ENCODE measurements at places on chromosomes 13 and 19.

DNA sequence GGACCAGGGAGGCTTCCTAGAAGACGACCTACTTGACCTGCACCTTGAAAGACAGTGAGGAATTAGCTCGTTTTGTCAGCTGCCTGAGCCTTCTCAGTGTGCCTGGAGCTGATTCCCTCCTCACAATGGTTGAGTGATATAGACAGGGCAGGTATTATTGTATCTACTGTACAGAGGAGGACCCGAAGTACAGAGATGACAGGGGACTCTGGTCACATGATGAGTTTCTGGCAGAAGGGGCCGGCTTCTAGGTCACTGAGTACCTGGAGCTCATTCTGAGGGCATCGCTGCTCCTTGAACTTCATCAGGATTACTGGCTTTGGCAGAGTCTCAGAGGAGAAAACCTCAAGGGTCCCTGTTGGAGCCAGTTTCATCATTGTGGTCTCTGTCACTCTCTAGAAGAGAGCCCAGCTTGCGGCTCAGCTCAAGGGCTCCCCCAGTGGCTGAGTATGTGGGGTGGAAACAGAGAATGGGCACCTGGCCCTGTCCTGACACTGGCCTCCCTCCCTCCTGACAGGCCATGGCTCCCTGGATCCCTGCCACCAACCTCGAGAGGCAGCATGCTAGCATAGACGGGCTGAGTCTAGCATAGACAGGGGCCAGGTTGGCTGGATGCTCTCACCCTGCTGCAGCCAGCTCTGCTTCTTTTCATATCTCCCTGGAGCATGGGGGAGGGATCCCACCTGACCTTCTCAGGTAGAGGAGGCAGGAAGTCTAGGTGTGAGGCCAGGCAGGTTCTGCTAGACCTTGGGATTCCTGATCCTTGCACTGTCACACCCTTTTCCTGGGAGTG, 38.7 kb downstream of the NFIX start:
- no peak for DNase-seq

DNA sequence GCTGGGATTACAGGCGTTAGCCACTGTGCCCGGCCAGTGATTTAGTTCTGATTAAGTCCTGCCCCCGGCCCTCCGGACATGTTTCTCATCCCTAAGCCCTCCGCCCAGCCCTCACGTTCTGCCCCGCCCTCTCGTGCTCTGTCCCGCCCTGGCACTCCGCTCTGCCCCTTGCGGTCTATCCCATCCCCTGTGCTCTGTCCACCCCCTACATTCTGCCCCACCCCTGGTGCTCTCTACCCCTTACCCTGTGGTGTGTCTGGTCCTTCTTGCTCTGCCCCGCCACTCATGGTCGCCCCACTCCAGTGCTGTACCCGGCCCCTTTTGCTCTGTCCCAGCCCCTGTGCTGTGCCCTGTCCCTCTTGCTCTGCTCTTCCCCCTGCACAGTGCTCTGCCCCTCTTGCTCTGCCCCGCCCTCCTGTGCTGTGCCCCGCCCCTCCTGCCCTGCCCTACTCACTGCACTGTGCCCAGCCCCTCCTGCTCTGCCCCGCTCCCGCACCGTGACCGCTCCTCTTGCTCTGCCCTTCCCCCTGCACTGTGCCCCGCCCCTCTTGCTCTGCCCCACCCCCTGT, 3.0 kb downstream of the GTPBP3 start:
- DNase-seq, result no peak

DNA sequence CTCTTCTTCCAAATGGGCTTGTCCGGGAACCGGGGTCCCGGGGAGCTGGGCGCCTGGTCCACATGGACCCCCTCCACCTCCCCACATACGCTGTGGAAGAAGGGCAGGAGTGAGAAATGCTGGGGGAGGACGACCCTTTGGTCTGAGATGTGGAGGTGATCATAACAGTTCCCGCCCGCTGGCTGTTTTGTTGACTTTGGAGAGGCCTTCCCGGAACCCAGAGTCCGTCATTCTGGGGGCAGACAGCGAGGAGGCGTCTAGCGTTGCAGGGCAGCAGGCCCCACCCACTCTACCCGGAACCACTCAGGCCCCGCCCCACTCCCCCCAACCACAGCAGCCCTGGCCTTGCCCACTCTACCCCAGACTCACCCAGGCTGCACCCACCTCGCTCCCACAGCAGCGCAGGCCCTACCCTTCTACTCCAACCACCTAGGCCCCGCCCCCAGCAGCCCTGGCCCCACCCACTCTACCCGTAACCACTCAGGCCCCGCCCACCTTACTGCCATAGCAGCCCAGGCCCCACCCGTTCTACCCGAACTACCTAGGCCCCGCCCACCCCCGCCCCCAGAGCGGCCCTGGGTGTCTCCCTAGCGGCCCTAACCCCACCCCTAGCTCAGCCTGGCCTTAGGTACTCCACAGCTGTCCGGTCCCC, 7.1 kb downstream of the GPR108 start:
- DNase-seq, result no peak

DNA sequence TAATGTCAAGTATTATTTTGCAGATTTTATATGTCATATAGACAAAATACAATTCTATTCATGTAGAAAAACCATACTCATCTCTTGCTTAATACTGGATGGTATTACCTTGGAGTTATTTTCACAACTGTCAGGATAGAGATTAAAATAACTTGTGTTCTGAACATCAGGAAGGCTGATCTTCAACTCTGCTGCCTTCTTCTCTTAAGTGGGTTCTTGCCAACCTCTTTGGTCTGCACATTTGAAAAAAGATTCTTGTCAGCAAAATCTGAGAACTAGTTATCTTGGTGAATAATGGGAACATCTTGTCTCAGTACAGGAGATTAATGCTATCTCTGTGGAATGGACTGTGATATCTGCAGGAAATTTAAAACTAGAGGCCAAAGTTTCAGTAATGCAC, 95.2 kb upstream of the FAM216B start:
- no peak for DNase-seq

GRCh38 chr13:104086210-104086609, 1020.0 kb upstream of the SLC10A2 start:
- no peak for DNase-seq

DNA sequence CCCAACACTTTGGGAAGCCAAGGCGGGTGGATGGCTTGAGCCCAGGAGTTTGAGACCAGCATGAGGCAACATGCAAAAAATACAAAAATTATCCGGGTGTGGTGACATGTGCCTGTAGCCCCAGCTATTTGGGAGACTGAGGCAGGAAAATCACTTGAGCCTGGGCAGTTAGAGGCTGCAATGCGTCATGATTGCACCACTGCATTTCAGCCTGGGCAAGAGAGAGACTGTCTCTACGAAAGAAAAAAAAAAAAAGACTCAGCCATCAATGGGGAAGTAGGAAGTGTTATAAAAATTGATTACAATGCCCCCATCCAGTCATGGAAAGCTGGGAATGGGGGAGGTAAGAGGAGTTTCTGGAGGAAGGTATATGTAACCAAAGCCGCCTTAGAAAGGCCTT, 5.4 kb downstream of the TYK2 start:
- DNase-seq, result no peak

DNA sequence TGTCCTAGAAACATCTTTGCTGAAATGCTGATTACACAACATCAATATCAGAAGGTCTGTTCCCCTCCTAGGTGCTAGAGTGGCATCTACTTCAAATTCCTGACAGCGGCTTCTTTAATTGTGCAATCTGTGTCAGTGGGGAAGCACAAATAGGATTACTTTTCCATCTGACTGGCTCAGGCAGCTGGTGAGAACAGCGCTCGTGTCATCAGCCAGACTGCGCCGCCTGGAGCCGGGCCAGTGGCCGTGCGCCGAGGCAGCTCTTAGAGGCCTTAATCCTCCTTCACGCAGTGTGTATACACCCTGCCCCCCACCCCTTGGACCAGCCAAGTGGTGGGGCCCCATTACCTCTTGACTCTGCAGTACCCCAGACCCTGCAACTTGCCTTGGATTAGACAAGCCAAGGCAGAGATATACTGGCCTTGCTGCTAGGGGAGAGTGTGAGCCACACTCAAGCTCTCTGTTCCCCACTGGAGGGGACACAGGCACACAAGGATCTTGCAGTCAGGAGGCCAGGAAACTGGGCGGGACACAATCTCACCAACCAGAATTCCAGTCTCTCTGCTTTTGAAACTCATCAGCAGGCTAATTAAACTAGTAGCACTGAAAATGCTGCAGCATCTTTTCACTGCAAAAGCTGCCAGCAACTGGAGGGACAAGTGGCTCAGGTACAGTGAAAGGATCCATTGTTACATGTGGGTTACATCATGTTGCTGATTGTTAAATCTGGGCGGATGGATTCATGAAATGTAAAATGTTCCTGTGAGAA, 48.9 kb upstream of the EPHX3 start:
- DNase-seq, result no peak

DNA sequence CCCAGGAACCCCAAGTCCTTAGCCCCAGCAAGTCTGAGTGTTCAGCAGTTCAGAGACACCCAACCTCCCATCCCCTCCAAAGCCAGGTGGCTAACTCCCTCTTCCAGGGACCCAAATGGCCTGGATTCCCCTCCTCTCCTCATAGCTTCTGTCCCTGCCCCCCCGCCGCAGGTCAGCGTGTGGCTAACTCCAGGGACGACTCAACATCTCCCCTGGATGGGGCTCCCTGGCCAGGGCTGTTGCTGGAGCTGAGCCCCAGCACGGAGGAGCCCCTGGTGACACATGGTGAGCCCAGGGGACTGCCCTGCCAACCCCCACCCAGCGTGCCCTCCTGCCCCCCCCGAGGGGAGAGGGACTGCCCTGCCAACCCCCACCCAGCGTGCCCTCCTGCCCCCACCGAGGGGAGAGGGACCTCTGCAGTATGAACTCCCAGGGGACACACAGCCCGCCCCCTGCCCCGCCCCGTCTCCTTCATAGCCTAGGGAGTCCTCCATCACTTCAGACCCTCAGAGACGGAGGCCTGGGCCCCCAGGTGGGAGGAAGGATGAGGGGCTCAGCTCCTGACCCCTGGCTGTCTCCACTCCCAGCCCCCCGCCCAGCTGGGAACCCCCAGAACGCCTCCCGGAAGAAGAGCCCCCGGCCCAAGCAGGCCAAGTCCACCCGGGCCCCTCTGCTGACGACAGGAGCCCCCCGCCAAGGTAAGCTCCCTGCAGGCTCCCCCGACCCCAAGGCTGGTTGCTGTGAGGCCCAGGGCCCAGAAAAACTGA, 1.7 kb downstream of the SSC5D start:
- no peak for DNase-seq

GRCh38 chr19:23098988-23099387, 17.8 kb upstream of the ZNF730 start:
- no peak for DNase-seq

DNA sequence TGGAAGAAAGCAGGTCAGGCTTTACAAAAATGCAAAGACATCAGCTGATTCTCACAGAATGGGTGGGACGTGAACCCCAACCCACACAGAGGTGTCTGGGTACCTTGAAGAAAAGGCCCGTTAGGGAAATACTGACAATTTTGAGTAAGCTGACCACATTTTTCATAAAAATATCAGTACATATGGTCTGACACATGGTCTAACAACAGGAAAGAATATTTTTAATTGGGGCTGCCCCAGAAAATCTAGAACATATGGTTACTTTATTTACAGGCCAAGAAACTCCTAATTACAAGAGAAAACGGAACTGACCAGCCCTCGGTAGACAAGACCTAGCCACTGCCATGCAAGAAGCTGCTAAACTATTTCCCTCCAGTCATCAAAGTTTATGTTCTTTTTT, 48.7 kb upstream of the ITM2B start:
- DNase-seq, result no peak

DNA sequence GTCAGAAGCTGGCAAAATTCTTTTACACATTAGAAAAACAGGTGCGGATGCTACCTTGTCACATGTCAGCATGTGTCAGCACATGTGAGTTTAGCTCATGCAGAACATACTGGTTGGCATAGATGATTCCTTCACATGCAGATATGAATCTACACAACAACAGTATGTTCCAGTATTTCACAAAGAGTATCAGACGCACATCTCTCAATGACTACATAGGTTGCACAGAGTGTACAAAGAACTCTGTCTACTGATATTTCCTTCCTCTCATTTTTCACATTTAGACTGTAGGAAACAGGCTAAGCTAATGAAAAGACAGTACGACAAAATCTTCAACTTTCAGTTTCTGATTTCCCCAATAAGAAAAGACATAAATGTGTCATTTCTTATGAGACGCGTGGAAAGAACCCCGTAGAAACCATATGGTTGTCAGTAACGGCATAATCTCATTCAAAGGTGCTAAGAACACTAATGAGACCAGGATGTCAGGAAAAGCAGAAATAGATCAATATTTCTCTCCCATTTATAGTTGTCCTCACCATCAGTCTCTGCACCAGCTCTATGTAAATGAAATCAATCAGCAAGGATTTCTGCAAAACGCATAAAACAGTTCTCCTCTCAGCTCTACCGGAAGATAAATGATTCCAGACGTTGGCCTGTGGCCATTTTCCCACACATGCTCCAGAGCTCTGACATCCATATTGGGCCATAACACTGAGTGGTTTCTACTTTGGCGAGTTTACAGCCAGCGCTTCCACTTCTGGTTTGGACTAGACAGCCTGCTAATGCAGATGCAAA, 81.2 kb downstream of the STARD13 start:
- DNase-seq, result no peak

DNA sequence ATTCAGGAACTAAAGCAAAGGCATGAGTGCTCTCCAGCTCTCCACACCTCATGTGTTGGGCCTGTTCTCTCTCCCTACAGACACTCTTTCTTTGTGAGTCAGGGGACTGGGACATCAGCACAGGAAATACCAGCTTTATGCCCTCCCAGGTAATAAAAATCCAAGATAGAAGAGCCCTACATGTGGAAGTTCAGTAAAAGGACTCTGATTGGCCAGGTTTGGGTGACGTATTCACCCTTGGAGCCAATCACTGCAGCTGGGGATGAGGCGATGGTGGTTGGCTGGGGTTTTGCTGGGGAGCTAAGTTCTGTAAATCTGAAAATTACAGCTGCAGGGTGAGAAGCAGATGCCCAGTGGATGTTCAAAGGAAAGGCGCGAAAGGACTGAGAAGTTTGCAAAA, 32.5 kb downstream of the CCDC70 start:
- DNase-seq, result no peak

- no peak for DNase-seq
These were observed 432.5 kb downstream of the FGF9 start for GRCh38 chr13:22103046-22104027.

- DNase-seq, result no peak
These were observed 18.6 kb downstream of the PEPD start for GRCh38 chr19:33503030-33503429.

DNA sequence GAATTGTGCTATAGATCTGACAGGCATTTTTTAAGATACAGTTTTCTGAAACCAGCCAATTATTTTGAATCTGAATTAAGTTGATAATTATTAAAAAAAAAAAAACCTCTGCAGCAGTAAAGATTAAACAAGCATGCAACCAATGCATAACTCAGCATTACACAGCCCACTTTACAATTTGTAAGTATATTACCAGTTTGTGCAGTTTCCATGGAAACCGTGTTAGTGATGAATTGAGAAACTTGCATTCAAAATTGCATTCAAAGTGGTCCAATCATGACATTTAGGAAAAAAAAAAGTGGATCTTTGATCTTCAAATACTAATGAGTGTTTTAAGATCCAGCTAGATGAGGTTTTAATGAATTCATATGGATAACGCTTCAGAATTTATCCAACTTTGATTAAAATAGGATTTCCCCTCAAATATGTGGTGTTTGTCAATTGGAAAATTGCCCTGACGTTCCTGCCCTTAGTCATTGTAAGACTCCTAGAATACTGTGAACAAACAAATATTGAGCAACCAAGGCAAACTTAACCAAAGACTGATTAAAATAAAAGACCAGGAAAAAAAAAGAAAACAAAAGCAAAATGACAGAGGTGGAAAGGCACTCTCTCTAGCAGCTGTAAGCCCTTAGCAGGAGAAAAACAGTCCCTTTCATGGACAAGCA, 314.8 kb upstream of the MAB21L1 start:
- DNase-seq, result no peak

Data from Jurkat, Clone E6-1 (cell line).